ENCODE measurements at places on chromosomes 7 and 10.

- peak; percentile 93 for DNase-seq
Observed at GRCh38 chr7:80918909-80919721, at the start of gene SEMA3C. Gene SEMA3C, minus strand, starts transcription at chr7:80919051. Its CDS starts 2,270 bp downstream, at chr7:80916781.

DNA sequence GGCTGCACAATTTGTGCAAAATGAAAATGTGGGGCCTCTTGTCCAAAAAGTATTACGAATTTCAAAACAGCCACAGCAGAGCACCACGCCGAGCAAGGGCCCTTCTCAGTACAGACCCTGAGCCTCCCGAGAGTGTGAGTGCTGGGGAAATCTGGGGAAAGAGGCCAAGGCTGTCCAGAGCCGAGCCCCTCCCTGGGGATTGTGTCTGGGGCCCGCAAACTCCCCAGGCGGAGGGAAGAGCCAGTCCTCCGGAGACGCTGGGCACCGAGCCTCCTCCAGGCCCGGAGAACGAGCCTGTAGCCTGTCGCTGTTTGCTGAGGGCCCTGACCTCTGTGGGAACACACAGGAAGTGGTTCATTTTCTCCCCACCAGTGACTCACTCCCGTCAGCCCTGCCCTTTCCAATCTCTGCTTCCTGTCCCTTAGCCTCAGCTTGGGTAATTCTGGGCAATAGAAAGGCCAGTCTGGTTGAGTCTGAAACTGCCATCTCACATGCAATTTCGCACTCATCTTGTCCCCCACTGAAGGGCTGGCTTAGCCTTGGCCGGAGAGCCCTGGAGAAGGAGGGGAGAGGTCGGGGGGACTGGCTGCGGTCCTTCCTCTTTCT, 19.5 kb upstream of the GNA12 start:
- DNase-seq = peak; percentile 99

DNA sequence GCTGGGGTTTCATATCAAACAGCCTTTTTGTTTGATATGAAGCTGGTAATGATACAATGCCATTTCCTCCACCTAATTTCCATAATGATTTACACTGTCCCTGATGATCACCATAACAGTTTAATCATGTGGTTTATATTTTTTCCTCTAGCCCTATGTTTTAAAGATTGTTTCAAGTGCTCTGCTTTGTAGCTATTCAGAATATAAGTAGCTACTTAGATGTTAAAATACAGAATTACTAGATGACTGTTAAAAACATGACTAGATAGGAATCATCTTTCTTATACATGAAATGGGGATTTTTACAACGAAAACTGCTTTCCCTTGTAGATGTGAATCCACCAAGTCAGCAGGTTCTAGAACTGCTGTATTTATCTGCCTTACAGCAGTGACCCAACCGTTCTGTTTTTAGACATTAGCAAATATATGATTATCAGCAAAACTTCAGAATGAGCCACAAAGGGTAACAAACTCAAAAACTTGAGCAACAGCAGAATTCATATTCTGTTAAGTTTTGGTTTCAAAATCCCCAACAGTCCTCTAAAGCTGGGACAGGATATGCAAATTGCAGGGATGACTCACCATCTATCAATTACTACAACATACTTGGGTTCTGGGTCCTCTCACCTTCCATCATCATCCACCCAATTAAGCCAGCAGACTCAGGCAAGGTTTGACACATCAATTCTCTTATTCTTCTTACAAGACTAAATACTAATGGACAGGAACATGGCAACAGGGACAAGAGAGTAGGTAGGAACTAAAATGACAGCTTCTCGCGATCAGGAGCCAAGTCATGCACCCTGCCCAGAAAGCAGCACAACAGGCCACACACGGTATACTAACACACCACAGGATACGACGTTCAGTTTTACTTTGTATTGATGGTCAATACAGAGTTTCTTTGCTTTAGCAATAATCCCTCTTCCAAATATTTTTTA, 83.9 kb downstream of the PIP4K2A start:
- DNase-seq = peak; percentile 61

DNA sequence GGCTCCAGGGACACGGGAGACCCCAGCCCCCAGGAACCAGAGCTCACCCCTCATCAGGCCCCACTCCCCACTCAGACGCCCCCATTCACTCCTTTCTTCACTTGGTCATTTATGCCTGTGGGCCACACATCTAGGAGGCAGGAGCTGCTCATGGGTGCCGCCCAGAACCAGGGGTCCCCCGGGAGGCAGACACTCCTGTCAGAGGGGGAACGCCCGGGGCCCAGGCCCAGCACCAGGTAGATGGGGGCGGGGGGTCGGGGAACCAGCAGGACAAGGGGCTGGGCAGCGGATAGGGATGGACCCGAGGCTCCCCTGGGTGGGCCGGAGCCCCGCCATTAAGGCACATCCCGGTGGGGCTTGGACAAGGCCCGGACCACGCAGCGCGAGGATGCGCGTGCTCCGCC, 11.8 kb downstream of the CALY start:
- no peak for DNase-seq

- peak; percentile 98 for DNase-seq
Observed at GRCh38 chr7:101126651-101127459, at the start of gene SERPINE1. Gene SERPINE1, plus strand, starts transcription at chr7:101127104. Its CDS starts 1,290 bp downstream, at chr7:101128394.

All from HT1080 (cell line).